ENCODE measurements at places on chromosomes 7 and 10.

GRCh38 chr7:47715631-47716068, 133.7 kb upstream of the TNS3 start:
- no peak for DNase-seq

- DNase-seq: no peak
These were observed 69.2 kb upstream of the PIK3CG start for GRCh38 chr7:106795877-106796231.

GRCh38 chr7:133139350-133139749, 57.5 kb upstream of the CHCHD3 start:
- DNase-seq: no peak

GRCh38 chr7:510782-511281, 8.8 kb downstream of the PDGFA start:
- DNase-seq: no peak

DNA sequence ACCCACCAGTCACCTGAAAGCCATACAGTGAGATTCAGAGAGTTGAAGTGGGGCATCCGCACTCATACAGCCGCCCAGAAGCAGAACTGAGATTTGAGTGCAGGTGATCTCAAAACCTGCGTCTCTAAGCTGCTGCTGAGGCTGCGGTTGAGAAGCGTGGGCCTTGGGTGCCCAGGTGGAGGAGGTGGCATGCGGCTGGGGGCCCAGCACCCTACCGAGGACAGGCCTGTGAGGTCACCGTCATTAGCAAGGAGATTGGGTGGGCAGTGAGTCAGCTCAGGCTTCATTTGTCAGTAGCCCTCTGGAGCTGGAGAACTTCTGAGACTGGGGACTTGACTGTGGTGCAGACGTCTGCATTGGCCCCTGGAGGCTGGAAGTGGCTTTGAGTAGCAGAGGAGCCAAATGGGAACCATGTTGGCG, 29.8 kb downstream of the ZMIZ1 start:
- DNase-seq: no peak

Data from stimulated activated CD4-positive, alpha-beta T cell treated with anti-CD3 and anti-CD28 coated beads, Interleukin-12 subunit alpha, Interleukin-12 subunit beta, amount 100 ng/mL, for 48 hours (primary cell).